ENCODE measurements at places on chromosomes 2 and 18.

DNA sequence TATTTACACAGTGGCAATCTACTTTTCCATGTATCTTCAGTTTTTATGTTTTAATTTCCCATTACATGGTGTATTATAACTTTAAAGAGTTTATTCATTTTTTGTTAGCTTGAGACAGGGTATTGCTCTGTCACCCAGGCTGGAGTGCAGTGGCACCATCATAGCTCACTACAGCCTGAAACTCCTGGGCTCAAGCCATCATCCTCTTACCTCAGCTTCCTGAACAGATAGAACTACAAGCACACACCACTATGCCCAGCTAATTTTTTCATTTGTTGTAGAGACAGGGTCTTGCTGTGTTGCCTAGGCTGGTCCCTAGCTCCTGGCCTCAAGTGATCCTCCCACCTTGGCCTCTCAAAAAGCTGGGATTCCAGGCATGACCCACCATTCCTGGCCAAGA, 66.8 kb downstream of the COA5 start:
- no peak for DNase-seq

DNA sequence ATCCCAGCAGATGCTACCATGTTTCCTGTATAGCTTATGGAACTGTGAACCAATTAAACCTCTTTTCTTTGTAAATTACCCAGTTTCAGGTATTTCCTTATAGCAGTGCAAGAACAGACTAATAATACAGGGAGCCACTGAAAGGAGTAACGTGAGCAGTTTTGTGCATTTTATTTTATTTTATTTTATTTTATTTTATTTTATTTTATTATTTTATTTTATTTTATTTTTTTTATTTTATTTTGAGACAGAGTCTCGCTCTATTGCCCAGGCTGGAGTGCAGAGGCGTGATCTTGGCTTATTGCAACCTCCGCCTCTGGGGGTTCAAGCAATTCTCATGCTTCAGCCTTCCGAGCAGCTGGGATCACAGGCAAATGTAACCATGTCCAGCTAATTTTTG, 156.3 kb upstream of the MSH6 start:
- no peak for DNase-seq

- no peak for DNase-seq
Measured at GRCh38 chr2:232038251-232038880, 76.9 kb downstream of the DIS3L2 start.

GRCh38 chr2:55153584-55154299, 78.4 kb downstream of the CLHC1 start:
- no peak for DNase-seq

- DNase-seq = no peak
Measured at GRCh38 chr2:96256611-96257113, 9.1 kb downstream of the TMEM127 start.

- no peak for DNase-seq
Measured at GRCh38 chr2:231546014-231546715, 15.9 kb upstream of the NMUR1 start.

Data from DMS153 (cell line).